AG04450 (cell line): ENCODE measurements at places on chromosomes 1 and 21.

GRCh38 chr1:217315346-217315745 lies 315.5 kb downstream of the GPATCH2 start:
- no peak for DNase-seq

DNA sequence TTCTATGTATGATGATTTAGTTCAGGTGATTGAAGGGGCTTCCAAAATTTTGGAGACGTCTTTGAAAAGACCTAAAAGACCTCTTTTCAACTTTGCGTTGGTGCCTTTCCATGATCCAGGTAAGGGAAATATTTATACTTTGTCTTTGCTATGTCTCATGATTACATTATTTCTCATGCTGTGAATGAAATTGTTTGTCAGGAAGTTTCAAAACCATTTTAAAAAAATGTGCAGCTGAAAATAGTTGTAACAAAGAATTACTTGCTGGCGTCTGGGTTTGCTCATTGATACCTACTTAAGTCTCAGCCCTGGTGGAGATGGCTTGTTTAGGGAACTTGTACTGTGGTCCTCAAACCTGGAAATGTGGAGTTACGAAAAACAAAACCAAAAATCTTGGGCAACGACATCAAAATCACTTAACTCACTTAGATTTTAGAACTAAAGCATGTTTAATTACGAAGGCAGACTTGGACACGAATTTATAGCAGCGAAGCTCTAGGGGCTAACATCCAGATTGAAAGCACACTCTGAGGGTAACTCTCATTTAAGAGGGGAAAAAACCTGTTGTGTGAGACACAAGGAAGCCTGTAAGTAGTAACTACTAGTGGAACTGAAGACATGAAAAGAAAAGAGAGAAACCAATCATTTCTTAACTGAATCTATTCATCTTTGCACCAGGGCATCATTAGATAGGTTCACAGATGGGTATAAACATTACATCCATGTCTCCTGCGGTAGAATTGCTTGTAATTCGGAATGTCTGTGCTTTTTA lies 924 bp downstream of the HMCN1 start:
- DNase-seq = no peak

- no peak for DNase-seq
Measured at GRCh38 chr1:46425726-46426125, 31.6 kb downstream of the FAAH start.

DNA sequence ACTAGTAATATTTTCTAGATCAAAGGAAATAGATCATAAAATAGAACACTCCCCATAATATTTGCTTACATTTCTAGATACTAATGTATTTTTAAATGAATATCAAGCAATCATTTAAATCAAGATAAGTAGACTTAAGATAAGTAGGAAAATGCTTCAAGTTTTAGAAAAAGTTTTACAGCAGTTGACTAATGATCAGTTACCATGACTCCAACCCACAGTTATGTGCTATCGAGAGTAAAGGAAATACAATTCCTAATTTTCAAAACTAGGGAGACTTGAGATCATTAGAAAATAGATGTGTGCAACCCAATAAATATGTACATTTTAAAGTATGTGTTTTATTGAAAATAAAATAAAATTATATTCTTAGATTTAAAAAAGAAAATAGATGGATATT lies 95.0 kb downstream of the DENND1B start:
- no peak for DNase-seq

GRCh38 chr1:182603646-182604174 lies 479 bp downstream of the RGS16 start:
- DNase-seq = no peak

GRCh38 chr1:11151114-11151513 lies 38.0 kb upstream of the ANGPTL7 start:
- DNase-seq = no peak
